GF-D8 (cell line): ENCODE measurements at places on chromosomes 16 and 17.

GRCh38 chr17:3596804-3597464 is 12.3 kb downstream of the TRPV1 start:
- DNase-seq, result no peak

GRCh38 chr16:79576602-79577001 is 23.9 kb downstream of the MAF start:
- no peak for DNase-seq

GRCh38 chr17:73293480-73293911 is 18.3 kb downstream of the CDC42EP4 start:
- no peak for DNase-seq

GRCh38 chr16:53207810-53208752 is 153.3 kb downstream of the CHD9 start:
- DNase-seq, result peak; percentile 90

DNA sequence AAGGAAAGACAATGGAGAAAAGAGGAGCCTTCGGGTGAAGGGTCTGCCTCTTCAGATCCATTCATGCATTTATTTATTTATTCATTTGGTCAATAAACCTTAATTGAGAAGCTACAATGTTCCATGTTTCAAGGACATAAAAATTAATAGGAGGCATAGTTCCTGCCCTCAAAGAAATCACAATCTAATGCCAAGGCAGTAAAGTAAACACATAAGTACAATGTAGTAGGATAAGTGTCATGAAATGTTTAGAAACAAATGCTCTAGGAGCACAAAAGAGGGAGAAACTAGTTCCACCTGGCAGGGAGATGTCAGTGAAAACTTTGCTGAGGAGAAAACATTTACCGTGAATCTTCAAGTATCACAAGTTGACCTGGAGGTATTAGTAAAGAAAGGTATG is 103.5 kb upstream of the NOG start:
- DNase-seq, result no peak

GRCh38 chr16:54050459-54051210 is 236.0 kb downstream of the IRX3 start:
- peak; percentile 94 for DNase-seq

GRCh38 chr16:35146031-35146710 is 1686.8 kb downstream of the TP53TG3F start:
- DNase-seq, result no peak

DNA sequence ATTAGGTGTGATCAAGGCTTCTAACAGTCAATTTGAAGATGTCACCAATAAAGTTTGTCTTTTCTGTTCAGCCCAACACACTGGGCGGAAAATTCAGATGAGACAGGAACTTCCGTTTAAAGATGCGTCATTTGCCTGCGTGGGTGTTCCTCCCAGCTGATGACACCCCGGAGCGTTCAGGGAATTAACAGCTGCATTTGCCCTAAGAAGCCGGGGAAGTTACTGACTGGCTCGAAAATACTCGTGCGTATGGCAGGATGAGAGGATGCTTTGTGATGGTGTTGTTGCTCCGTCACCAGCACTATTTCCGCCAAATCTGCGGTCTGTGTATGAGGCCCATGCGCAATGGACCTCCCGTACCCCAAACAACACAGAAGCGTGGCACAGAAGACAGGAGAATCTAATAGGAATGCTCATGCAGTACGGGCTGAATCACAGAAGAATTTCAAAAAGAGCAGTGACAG is 11.9 kb upstream of the PVALEF start:
- DNase-seq, result no peak

- DNase-seq, result no peak
Observed at GRCh38 chr17:4272213-4272971, 8.6 kb upstream of the ANKFY1 start.

DNA sequence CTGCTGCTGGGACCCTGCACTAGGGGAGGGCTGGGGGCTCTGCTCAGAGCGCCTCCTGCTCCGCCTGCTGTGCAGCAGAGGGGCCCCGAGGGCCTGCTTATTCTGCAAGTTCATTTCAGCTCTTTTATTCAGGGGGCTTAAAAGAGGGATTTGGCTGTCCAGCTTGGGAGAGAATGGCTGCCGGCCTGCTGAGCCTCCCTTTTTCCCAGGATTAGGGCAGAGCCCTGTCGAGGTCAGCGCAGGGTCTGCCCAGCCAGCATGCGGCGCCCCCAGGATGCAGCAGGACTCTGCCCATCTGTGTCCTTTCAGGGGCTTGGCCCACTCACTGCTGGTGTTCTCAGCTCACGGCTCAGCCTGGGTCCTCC is 1.1 kb downstream of the SMIM5 start:
- no peak for DNase-seq

DNA sequence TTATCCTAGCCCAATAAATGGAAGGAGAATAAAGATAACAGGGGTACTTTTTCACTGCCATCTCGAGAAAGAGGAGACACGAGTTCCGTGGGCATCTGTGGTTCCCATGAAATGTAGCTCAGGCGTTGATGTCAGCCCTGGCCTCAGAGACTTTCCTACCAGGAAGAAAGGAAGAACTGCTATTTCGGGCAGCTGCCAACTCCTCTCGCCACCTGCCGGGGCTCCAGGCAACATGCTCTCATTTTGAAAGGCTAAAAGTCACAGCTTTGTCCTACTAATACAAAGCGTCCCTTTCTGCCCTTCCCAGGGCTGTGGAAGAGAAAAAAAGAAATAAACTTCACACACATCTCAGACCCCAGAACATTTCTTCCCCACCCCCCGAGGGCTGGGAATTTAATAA is 65.8 kb downstream of the DHRS7C start:
- DNase-seq, result peak; percentile 43
